ENCODE measurements at places on chromosomes 3 and 15. TPM values are rescaled to one million over a fixed set of nuclear protein-coding genes. Genes with fewer than 3 reads are reported as not detected.

DNA sequence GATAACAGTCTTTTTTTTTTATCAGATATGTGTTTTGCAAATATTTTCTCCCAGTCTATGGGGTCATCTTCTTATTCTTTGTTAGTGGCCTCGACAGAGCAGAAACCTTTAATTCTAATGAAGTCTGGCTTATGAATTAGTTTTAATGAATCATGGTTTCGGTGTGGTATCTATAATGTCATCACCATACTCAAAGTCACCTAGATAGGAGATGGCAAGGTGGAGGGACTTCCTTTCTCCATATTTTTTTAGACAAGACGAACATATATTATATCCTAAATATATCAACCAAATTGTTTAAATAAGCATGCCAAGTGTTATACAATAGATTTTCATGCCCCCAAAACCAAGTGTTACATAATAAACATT, 60.4 kb downstream of the CD200 start:
- DNase-seq = no peak

ANKUB1 gene
- total RNA-seq = 0.41 TPM

- no peak for DNase-seq
Observed at GRCh38 chr3:142459096-142459495, 11.3 kb upstream of the XRN1 start.

DNA sequence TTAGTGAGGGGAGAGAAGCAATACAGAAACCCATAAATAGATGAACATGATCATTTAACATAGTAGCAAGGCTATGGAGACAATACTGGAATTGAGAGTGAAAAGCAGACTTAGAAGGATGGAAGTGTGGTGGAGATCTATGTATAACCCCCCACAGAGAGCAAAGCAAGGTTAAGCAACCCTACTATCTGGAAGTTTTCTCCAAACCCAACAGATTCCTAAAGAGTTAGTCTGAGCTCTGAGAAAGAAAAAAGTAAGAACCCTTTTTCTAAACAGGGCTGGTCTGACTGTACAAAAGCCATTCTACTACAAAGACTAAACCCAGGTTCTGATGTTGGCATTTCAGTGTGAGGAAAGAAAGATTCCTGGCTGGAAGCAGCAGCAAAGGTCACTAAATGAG, 153.2 kb downstream of the WNT5A start:
- no peak for DNase-seq
